ENCODE measurements at places on chromosomes 5 and 9.

DNA sequence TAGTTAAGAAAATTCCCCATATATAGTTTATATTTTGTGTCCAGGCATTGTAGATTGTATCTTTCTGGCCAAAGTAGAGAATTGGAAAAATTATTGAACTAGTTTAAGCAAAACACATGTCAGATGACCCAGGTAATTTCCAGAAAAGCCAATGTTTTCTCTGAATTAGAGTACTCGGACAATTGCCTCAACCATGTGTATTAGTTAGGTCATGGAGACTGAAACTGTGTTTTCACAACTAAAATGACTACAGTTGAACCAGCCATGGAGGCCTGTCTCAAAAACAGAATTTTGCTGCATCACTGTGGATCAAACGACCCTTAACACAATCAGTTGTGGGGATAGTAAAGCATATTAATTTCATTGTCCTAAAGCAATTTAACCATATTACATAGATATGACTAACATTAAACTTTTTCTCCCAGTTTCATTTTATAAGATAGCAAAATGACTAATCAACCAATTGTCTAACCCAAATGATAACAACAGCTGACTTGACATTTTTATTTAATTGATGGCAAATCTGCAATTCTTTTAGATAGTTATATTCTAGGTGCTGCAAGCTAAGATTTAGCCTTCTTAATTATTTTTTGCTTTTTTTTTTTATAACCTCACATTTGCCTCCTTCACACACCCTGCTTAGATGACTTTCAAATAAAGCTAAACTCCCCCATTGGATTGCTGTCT, 39.2 kb upstream of the SPDL1 start:
- DNase-seq: no peak

DNA sequence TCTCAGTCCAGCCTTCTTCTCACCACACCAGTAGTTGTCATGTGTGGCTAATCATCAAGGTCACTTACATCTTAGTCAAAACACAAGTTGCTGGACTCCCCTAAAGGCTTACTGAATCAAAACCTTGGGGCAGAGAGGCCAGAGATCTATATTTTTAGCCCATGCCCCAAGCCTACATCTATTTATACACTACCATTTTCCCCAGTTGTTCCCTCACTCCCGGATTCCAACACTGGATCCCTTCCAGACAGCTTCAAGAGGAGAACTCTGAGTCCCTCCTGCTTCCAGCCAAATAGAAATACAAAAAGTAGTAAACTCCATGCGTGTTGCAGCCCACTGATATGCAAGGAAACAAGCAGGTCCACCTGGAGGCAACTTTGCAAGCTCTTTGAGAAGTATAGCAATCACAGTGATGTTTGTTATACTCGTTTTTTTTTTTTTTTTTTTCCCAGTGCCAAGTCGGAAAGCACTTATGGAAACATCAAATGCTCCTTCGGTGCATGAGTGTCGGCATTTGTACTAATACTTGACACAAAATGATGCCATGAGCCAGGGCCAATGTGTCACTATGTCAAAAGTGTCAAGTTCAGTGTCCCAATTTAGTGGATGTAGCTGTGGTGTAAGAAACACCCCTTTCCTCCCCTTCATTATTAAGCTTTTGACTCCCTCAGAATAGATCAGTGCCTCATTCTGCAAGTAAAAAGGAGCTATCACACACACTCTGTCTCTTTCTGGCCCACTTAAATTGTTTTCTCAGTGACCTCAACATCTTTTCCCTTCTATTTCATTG, 594.2 kb upstream of the SGCD start:
- DNase-seq: no peak

- no peak for DNase-seq
These were observed 24.1 kb downstream of the PSAT1 start for GRCh38 chr9:78320875-78321496.

GRCh38 chr9:115730845-115731244, 422.7 kb upstream of the PAPPA start:
- no peak for DNase-seq

DNA sequence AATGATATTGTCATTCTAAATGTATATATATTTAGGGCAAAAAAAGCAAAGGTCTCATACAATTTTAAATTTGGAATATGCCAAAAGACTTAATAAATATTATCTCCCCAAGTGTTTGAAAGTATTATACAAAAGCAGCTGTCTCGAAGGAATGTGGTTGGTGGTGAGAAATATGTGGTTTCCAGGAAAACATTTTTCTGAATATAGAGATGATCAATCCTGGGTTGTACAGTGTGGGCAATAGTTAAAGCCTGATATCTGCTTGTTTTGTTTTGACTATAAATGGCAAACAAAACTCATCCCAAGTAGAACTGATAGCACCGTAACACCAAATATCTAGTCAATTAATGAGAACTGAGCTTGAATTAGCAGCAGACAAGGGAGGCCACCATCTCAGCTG, 391.8 kb upstream of the CD180 start:
- DNase-seq: no peak

DNA sequence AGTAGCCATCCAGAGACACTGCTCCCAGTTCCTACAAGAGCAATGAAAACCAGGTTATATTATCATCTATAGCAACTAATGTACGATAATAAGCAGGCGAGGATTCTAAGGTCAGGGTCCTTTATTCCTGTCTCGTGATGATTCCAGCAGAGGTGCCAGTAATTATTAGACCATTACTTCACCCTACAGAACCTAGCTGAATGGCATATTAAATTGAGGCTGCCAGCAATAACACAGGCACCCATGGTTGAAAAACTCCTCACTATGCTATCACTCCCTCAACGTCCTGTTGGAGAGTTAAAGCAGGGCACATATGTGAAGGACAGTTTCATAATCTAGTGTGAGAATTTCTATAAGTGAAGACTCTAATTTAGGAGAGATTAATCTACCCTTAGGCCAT, 29.7 kb downstream of the DCAF12 start:
- no peak for DNase-seq

DNA sequence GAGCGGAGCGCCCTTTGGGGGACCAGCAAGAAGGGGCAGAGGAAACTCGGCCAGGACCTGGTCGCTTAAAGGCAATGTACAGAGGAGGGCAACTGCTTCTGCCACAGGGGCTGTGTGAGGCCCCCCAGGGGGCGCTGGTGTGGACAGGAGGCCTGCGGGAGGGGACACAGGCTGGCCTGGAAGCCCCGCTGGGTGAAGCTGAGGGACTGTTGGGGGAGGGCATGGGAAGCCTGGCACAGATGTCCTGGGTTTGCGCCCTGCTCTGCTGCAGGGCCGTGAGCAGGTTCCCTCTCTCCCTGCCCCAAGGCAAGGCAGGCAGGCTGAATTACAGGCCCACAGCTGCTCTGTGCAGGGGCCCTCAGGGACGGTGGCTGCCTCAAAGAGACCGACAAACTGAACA, 5.4 kb downstream of the MED22 start:
- no peak for DNase-seq

DNA sequence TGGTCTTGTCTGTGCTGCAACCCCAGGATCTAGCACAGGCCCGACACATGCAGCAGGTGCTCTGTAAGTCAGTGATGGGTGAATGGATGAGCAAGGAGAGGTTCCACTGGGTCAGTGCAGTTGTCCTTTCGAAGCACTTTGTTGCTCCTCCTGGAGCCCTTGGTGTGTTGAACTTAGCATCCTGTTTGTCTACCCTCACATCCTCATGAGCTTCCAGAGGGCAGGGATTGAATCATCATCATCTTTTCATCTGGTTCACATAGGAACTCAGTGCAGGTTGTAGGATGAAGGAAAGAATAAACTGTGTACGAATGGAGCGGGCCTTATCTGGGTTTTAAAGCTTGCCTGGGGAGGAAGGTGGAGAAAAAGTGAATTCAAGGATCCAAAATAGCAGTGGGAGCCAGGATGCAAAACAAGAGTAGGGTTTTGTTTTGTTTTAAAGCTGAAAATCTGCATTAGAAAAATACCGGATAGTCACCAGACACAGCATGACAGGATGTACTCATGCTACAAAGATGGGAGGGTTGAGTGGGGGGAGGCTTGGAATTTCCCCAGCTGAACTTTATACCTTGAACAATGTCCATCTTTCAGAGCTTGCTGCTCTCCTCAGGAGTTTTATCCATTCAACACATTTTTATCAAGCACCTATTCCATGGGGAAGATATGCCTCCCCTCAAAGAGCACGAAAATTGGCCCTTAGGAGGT, 55.8 kb downstream of the PTTG1 start:
- DNase-seq: no peak

- no peak for DNase-seq
These were observed 412.1 kb downstream of the CYLC2 start for GRCh38 chr9:103407260-103407659.

- DNase-seq: no peak
These were observed 14.3 kb downstream of the RASGEF1C start for GRCh38 chr5:180194410-180195345.

DNA sequence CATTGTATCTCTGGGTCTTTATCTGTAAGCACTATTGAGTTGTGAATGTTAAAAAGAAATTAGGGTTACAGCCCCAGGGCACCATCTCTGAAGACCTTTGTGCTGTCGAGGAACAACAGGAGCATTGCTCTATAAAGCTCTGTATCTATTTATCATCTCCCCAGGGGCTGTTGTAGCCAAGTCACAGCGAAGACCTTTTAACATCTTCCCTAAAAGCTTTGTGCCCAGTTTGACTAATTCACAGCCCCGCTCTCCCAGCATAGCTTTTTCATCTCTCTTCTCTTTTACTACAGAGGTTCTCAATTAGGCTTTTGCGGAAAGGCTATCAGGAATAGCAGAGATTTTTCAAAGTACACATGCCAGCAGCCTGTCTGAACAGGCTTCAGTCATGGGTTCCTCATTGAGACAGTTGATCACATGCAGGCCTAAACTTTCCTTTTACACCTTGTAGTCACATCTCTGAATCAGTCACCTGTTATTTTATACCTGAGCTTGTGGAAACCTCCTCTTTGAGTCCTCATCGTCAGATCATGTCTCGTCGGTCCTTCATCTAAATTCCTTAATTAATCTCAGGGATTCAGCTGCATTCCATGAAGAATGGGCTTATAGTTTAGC, 140.5 kb downstream of the NPR3 start:
- no peak for DNase-seq

DNA sequence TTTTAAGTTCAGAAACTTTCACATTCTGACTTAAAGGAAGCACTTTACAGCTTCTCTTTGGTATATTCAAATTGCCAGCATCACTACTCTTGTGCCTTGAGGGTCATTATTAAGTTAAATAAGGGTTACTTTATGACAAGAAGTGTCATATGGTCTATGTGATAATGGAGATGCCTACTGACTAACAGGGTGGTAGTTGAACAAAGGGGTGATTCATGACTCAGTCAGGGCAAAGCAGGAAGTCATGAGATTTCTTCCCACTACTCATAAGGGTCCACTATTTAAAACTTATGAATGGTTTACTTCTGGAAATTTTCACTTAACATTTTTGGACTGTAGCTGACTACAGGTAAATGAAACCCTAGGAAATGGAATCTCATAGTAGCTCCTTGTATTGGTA, 938.3 kb upstream of the PTPRD start:
- no peak for DNase-seq

DNA sequence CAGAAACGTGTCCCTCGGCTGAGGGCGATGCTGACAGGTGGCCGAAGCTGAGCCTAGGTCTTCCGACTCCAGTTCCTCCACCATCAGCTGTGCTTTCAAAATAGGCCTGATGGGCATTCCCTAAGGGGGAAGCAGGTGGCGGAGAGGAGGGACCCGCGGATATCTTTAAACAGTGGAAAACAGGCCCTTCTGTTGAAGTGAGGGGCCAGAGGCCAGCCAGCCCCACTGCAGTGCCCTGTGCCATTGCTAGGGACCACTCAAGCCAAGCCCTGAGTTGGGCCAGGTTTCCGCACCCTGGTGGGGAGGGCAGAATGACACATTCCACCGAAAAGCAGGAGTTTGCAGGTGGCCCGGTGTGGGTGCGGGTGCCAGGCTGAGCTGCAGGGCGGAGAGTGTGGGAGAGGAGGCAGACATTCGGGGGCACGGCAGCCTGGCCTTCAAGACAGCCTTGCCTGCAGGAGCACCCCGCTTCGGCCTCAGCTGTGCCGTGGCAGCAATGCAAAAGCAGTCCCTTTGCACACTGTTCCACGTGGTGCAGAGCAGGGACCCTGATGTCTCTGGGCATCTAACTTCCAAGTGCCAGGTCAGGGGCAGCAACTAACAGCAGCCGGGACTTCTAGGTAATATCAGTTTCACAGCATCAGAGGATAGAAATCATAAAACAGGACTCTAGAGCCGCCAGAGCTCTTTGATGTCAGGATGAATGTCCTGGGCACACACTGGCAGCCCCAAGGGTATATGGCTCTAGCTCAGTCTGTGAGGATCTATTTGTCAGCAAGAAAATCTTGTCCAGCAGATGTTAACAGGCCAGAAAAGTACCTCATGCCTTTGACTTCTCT, 17.2 kb downstream of the HNRNPH1 start:
- DNase-seq: no peak

GRCh38 chr5:140978983-140979382, 12.7 kb downstream of the PCDHAC2 start:
- DNase-seq: no peak

DNA sequence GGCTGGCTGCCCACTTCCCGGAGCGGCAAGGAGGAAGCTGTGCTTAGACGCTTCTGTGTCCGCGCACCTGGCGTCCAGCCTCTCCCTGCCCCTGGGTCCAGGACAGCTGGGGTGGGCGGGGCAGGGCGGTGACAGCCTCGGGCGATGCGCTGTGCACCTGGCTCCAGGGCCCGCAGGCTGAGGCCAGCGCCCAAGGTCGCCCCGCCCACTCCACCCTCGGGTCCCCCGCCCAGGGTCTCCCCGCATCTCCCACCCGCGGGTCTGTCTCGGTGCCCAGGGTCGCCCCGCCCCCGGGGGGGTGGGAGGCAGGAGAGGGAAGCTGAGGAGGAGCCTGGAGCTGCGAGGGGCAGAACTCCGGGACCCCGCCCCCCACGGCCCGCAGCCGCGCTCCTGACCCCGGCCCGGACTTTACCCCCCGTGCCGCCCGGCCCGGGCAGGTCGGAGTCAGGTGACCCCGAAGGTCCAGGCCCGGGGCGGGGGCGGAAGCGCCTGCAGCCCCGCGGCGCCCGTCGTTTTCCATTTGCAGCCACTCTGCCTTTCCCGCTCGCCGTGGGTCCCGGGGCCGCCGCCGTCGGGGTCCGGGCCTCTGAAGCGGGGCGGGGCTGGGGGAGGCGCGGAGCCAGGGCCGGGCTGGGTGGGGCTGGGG, at the start of gene ENTPD8:
TSS of gene ENTPD8 (minus strand) at position 69 of the 646 bp plus-strand sequence. CDS start 3,072 bp downstream, outside the sequence.
- peak; percentile 55 for DNase-seq

- DNase-seq: no peak
These were observed 12.5 kb downstream of the MRPS27 start for GRCh38 chr5:72307573-72307967.

- DNase-seq: no peak
These were observed 64.5 kb upstream of the ADAMTS2 start for GRCh38 chr5:179409806-179410205.

- no peak for DNase-seq
These were observed 2.8 kb upstream of the STOML2 start for GRCh38 chr9:35105571-35106342.

Data from SHP77 treated with DMSO at 0.1 percent for 48 hours (cell line).